Stimulated activated CD8-positive, alpha-beta memory T cell treated with anti-CD3 and anti-CD28 coated beads, Interleukin-4, amount 100 ng/mL, for 1 hour (primary cell): ENCODE measurements at places on chromosomes 5 and 9.
A peak's percentile ranks its signal among the peaks of the same experiment; 100 is the strongest.

DNA sequence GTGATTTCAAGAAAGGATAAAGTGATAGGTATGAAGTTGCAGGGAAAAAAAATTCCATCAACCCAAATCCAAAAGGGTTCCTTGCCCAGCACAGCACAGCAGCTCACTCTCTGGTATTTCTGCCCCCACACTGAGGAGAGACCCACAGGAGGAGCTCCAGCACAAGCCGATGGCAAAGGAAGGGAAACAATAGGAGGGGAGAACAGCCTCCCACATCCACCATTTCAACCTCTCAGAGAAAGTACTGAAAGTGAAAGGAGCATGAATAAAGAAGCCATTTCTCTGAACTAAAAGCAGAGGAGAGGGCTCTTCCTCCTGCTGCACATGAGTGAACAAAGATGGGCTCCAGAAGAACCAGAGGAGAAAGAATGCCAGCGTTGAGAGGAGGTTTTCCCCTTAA, 54.9 kb upstream of the ZSWIM6 start:
- DNase-seq, result no peak

- no peak for DNase-seq
Measured at GRCh38 chr9:94783102-94783682, 56.7 kb downstream of the AOPEP start.

GRCh38 chr9:131258186-131258585, 18.1 kb downstream of the FAM78A start:
- DNase-seq, result no peak

- no peak for DNase-seq
Measured at GRCh38 chr5:27038476-27038875, at the start of gene CDH9. CDH9 (minus strand) TSS chr5:27038586; CDS start chr5:26988333, 50,253 bp downstream.

- DNase-seq, result no peak
Measured at GRCh38 chr9:106745457-106745856, 117.5 kb upstream of the ZNF462 start.

DNA sequence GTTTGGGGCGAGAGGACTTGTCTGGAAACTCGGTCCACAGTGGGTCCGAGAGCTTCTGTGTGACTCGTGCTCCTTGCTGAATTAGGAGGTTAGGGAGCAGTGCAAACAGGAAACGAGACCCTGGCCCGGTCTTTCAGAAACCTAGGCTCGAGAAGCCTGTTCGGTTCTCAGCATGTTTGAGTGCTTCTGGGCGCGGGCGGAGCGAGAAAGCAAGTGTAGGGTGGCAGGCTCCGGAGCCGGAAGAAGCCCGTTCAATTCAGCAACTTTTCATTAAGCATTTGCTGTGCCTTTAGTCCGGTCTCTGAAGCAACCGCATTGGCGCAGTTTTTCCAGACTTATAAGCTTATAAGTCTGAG, 547 bp downstream of the CLTA start:
- peak; percentile 23 for DNase-seq

GRCh38 chr9:128712451-128713410, 10.4 kb downstream of the PKN3 start:
- no peak for DNase-seq

DNA sequence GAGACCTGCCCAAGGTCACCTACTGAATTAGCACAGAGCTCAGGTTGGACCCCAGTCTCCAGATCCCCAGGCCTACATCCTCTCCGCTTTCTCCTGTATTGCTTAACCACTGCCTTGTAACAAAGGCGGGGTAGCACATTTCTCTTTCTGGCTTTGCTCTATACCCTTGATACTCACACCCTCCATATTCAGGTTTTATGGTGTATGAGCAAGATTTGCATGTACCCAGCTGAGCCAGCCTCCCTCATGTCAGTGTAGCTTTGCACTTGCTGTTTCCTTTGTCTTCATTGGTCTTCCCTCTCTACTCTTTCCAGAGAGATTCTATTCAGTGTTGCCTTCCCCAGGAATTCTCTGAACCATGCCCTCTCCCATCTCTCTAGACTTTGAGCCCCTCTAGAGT, 19.6 kb upstream of the ZCCHC7 start:
- no peak for DNase-seq

- DNase-seq, result no peak
Measured at GRCh38 chr5:158127536-158127935, 268.6 kb upstream of the CLINT1 start.

DNA sequence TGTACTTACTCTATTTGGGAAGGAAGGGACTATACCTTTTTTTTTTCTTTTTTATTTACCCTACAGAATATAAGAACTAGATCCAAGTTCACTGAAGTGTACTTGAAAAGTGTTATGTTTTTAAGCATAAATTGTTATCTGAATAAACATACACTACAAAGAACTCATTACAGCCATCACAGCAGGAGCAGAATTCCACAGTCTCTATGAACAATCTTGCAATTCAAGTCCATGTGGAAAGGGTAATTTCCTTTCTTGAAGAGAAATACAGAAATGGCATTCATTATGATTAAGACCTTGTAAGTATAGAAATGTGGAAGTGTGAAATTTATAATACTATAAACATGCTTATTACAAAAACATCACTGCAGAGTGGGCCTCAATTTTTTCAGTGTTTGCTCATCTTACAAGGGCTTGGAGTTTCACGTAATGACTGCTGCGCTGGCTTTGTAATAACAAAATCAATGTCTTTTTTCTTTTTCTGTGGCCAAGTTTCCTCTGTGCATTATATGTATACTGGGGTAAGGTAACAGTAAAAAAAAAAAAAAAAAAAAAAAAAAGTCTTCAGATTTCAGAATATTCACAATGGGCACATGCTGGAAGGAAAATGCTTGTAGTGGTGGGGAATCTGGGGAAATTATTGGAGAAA, 77.0 kb upstream of the GNA14 start:
- DNase-seq, result no peak

GRCh38 chr5:131505237-131505908, 129.7 kb downstream of the RAPGEF6 start:
- no peak for DNase-seq

GRCh38 chr9:86713470-86713869, 233.8 kb downstream of the GAS1 start:
- DNase-seq, result no peak

DNA sequence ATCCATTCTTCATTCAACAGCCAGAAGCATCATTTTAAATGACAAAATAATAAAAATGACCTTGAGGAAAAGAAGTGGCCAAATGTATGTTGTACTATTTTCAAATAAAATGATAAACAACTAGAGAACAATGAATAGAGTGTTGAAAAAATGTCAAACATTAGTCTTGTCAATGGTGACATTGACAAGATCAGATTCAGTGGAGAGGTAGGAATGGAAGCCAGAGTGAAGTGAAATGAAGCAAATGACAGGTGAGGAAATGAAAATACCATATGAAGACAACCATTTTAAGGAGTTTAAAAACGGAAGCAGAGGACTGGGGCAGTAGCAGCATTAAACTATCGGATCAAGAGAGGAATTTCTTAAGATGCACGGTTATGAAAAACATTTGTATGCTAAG, 38.2 kb upstream of the COX7C start:
- no peak for DNase-seq

- no peak for DNase-seq
Measured at GRCh38 chr9:7011395-7012067, 253.8 kb downstream of the KDM4C start.

DNA sequence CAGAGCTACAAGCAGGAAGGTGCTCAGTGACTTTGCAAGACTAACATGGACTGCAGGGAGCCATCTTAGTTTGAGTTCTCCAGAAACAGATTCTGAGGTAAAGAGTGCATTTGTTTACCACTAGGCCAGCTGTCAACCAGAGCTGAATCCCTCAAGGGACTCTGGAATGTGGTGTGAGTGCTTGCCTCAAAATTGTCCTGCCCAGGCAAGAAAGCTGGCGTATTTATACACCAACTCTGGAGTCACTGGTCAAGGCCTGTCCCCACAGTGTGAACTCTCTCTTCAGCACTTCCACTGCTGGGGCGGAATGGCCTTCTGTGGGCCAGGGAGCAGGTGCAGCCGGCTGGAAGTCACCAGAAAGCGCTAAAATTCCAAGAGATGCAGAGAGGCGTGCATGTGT, 139.2 kb upstream of the TBCA start:
- no peak for DNase-seq

GRCh38 chr5:100562821-100563220, 27.6 kb downstream of the FAM174A start:
- DNase-seq, result no peak

- DNase-seq, result no peak
Measured at GRCh38 chr5:116097301-116097700, 12.5 kb downstream of the COMMD10 start.

GRCh38 chr9:4519604-4520003, 29.3 kb downstream of the SLC1A1 start:
- no peak for DNase-seq

DNA sequence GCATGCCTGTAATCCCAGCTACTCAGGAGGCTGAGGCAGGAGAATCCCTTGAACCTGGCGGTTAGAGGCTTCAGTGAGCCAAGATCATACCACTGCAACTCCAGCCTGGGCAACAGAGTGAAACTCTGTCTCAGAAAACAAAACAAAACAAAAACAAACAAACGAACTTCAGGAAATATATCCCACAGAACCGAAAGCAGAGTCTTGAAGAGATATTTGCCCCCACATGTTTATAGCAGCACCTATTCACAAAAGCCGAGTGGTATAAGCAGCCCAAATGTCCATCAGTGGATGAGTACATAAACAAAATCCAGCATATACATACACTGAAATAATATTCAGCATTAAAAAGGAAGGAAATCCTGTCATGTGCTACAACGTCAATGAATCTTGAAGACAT, 57.6 kb upstream of the GRIN3A start:
- no peak for DNase-seq

- no peak for DNase-seq
Measured at GRCh38 chr5:159864885-159865691, 51.2 kb upstream of the ADRA1B start.

- DNase-seq, result no peak
Measured at GRCh38 chr9:27125030-27125429, 16.0 kb downstream of the TEK start.

DNA sequence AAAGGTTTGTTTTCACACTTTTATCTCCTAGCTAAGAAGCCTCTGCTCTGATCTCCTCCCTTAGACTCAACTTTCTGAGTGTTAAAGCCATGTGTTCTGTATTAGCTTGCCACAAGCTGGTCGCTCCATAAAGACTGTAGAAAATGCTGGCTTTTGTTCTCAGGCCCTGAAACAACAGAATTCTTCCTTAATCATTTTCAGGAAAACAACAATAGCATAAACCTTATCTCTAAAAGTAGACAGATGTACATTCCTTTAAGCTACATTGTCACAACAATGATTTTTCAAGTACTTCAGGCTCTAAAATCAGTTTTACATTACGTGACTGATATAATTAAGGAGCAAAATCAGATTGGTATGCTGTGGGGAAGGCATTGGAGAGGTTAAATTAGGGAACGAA, 41.9 kb downstream of the VCAN start:
- no peak for DNase-seq

DNA sequence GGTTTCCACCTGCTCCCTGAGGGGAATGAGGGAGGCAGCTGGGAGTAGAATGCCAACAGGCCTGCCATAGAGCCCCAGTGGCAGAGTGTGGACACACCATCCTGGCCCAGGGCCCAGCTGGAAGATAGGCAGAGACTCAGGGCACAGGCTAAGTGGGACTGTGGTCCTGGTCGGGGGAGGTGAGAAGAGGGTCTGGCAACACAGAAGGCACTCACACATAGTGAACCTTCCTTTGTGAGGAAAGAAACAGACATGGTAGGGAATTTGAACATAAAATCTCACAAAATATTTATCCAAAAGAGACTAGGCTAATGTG, 41.2 kb downstream of the WDR36 start:
- DNase-seq, result no peak

DNA sequence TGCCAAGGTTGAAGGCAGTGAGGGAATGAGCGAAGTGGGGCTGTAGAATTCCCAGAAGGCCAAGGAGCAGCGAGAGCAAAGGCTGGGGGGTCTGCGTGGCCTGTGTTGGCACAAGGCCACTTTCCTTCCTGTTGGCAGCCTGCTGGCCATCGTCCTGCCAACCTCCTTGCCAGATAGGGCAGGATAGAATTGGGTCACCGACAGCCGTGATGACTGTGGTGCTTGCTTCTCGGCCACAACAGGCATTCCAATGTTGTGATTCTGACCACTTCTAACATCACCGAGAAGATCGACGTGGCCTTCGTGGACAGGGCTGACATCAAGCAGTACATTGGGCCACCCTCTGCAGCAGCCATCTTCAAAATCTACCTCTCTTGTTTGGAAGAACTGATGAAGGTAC, 18.9 kb downstream of the TRIP13 start:
- no peak for DNase-seq

- DNase-seq, result no peak
Measured at GRCh38 chr9:4196886-4197285, 103.0 kb downstream of the GLIS3 start.

DNA sequence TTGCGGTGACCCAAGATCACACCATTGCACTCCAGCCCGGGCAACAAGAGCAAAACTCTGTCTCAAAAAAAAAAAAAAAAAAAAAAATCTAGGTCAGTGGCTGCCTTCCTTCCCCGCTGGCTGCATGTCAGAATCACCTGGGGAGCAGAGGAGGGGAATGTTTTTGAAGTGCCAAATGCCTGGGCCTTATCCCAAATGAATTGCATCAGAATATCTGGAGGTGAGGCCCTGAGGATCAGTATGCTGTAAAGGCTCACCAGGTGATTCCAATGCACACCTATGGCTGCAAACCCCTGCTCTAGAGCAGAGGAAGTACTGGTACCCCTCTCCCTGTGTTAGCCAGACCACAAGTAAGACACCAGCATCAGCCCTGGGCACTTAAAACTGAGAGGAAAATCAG, 44.7 kb upstream of the GABRP start:
- DNase-seq, result no peak

GRCh38 chr9:110146373-110146772, 61.6 kb downstream of the C9orf152 start:
- no peak for DNase-seq

DNA sequence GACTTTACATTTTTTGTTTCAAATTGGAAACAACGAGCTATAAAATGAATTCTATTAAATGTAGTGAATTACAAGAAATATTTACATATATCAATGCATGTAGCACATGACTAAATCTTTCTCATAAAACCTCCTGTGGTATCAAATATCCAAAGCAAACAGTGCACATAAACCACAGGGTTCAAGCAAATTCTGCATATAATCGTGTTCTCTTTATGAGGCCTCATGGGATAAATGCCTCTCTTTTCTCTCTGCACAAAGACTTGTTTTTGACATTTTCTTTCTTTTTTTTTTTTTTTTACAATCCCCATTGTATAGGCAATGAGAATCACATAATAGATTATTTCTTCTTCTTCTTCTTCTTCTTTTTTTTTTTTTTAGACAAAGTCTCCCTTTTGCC, 1117.2 kb upstream of the DMAC1 start:
- DNase-seq, result no peak

- DNase-seq, result no peak
Measured at GRCh38 chr9:38066914-38067858, 1.8 kb downstream of the SHB start.

GRCh38 chr5:32277798-32278197, 34.9 kb downstream of the MTMR12 start:
- DNase-seq, result no peak

DNA sequence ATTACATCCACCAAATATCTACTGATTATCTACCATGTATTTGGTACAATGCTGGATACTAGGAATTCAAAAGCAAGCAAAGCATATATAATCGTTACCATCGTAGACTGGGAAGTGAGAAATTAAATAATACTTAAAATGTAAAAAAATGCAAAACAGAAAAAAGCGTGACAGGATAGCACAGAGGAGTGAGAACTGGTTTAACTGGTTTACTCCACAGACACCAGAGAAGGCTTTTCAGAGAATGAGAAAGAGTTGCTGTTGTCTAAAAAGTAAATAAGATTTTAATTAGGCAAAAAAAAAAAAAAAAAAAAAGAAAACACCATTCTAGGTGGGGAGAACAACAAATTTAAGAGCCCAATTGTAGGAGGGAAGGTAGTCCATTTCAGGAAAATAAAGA, 657.9 kb upstream of the ST8SIA4 start:
- DNase-seq, result no peak
